ENCODE measurements at places on chromosomes 12 and 14.

- DNase-seq = no peak
Measured at GRCh38 chr12:10293570-10294227, 14.0 kb upstream of the KLRD1 start.

DNA sequence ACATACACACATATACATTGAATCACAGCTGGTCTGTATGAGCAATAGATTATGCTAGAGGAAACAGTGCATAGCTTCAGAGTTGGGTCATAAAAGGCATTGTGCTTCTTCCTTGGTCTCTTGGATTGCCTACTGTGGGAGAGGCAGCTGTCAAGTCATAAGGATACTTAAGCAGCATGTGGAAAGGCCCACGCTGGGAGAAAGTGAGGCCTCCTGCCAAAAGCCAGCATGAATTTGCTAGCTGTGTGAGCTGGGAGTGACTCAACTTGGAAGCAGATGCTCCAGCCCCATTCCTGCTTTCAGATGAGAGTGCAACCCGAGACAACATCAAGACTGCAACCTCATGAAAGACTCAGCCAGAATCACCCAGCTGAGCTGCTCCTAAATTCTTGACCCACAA is 311.9 kb upstream of the TBX3 start:
- peak; percentile 75 for DNase-seq

DNA sequence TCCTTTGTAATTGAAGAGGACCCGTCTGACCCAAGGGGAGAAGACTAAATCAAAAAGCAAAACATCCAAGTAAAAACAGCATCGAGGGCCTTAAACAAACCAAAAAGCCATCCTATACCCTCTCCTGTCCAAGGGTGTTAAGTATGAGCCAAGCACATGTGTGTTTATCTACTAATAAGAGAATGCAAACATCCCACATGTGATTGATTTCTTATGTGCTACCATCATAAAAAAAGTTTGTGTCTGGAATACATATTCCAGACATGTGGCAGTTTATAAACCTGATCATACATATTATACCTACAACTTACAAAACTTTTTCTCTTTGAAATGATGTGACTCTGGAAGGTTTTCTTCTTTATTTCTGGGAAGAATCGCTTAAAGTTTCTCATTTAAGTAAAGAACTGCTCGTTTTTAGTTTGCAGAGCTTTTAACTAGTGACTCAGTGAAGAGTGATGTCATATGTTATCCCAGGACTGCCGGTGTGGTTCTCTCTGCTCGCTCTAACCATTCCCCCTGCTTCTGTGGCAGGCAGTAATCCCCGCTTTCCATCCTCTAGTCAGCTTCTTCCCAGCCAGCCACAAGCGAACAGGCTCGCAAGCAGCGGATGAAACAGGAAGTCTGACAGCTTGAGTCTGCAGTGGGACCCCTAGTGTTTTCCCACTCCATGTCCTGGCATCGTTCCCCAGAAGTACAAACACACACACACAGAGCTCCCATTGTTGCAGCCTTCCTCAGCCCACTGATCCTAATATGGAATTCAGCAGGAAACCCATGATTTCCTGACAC is 431 bp upstream of the RHOJ start:
- peak; percentile 94 for DNase-seq

- no peak for DNase-seq
Measured at GRCh38 chr12:10223208-10223607, 10.5 kb downstream of the GABARAPL1 start.
